ENCODE measurements at places on chromosomes 11 and 22.

GRCh38 chr22:27046086-27046485 is 388.7 kb downstream of the MIAT start:
- DNase-seq, result no peak

DNA sequence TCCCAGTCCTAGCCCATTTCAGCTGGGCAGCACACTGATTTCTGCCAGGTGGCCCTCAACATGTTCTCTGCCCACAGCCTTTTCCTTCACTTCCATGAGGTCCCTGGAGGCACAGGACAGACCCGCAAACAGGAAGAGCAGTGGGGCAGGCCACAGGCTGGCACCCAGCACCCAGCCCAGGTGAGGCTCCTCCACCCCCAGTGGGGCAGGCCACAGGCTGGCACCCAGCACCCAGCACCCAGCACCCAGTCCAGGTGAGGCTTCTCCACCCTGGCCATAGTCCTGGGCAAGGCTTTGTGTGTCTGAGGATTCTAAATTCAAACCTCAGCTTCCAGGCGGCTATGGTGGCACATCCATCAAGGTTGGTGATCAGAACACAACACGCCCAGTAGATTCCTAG is 1413.0 kb downstream of the BRD1 start:
- DNase-seq, result no peak

DNA sequence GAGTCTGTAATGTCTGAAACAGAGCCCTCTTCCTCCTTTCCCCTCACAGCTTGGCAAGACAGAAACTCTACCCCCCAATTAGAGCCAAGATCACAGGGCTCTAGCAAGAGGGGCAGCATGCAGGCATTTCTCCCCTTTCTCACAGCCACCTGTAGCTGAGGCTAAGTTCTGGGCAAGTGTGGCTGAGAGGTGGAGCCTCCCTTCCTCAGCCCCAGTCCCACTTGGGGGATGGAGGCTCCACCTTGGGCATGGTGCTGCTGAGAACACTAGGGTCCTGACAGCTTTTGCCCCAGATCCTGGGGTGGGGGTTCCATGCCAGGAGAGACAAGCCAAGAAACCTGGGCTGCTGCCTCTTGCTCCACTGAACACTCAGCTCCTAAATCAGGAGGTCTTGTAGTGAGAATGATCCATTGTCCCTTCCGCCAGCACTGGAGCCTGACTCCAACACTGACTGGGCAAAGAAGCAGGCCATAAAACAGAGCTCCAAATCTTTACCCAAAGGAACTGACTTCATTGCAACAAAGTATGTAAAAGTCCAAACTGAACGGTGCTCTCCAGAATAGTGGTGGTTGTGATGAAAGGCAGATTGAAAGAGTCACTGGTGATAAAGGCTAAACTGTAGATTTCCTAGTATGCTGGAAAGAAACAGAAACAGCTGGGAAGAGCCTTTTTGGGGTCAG is 25.6 kb downstream of the NARS2 start:
- DNase-seq, result no peak

DNA sequence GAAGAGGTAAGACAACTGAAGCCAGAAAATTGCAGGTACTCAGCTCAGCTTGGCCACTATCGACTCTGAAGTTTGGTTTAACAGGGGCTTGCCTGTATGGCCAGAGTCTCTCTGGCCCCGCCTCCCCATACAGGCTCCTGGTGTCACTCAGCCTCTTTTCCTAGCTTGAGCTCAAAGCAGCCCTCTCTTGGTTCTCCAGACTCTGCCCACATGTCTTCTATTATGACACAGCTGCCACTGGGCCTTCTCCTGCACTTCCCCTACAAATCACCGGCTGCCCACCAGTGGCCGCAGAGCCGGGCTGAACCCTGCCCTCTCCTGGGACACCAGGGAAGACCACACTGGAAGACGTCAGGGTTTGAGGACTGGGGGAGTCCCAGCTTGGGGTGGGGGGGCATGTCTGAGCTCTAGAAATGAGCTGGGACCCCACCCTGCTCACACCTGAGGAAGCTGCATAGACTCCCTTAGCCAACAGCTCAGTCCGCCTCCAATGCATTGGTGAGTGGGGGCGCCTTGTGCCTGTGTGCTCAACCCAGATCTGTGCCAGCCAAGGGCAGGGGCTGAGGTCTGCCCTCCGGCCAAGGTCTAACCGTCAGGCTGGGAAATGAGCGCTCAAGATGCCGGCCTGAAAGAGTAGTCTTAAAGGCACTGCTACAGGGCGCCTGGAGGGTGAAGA is 94.4 kb upstream of the LMO1 start:
- DNase-seq, result no peak

GRCh38 chr11:127035824-127036223 is 35.3 kb upstream of the KIRREL3 start:
- no peak for DNase-seq

- no peak for DNase-seq
These were observed at the start of gene CNTF for GRCh38 chr11:58622344-58622743. TSS of gene CNTF (plus strand) at chr11:58622665. CDS start at chr11:58622753, 88 bp downstream.

DNA sequence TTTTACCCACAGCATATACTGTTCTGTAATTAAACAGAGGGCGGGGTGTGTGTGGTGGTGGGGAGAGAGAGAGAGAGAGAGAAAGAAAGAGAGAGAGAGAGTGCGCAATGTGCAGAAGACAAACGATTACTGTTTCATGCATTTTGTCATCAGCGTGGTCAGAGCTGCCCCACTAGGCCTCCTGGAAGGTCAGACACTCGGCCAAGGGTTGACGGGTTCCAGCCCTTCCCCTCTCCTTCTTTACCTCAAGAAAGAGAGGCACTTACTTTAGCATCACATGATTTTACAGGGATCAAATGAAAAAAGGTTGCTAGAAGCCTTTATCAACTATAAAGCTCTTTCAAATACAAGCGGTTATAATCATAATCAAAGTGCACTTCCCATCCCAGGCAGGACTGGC is 269.2 kb upstream of the SORL1-AS1 start:
- DNase-seq, result peak; percentile 14

DNA sequence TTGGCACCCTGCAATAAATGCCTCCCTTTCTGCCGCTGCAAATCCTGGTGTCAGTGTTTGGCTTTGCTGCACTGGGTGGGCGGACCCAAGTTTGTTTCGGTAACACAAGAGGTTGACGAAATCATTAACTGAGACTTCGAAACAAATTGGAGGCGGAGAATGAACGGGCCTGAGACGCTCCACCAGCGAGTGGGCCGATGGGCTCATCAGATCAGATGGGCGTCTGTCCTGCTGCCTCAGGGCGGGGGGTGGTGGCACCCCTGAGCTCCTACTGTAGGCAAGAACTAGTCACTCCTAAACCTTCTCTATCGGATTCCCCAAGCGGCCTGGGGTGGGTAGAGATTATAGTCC is 918 bp upstream of the CAPN5 start:
- DNase-seq, result peak; percentile 38

- DNase-seq, result no peak
These were observed 26.9 kb downstream of the TSPAN4 start for GRCh38 chr11:869399-870126.

GRCh38 chr11:7964261-7964660 is 986 bp downstream of the NLRP10 start:
- DNase-seq, result no peak

DNA sequence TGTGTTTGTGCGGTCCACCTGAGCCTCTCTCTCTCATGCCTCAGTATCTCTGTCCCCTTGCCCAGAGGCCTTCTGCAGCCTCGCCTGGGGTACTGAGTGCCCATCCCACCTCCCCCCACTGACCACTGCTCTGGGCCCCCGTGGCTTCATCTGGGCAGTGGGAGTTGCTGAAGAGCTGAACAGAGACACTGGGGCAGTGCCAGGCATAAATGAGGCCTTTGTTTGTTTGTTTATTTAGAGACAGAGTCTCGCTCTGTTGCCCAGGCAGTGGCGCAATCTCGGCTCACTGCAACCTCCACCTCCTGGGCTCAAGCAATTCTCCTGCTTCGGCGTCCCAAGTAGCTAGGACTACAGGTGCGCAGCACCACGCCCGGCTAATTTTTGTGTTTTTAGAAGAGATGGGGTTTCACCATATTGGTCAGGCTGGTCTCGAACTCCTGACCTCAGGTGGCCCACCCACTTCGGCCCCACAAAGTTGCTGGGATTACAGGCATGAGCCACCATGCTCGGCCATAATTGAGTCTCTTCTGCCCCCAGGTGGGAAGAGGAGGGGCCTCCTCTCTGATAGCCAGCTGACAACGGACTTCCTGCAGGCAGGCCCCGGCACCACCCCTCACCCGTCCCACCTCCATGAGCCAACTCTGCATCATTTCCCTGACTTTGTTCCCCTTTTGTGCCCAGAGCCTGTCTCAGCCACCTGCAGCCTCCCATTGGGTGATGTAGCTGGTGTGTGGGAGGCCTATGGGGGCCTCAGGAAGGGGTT is 9.3 kb downstream of the CRYBB3 start:
- DNase-seq, result no peak

- DNase-seq, result no peak
These were observed 69.5 kb upstream of the ZC3H12C start for GRCh38 chr11:110023711-110024110.

- DNase-seq, result no peak
These were observed 724.9 kb upstream of the TENM4 start for GRCh38 chr11:80165744-80166143.

DNA sequence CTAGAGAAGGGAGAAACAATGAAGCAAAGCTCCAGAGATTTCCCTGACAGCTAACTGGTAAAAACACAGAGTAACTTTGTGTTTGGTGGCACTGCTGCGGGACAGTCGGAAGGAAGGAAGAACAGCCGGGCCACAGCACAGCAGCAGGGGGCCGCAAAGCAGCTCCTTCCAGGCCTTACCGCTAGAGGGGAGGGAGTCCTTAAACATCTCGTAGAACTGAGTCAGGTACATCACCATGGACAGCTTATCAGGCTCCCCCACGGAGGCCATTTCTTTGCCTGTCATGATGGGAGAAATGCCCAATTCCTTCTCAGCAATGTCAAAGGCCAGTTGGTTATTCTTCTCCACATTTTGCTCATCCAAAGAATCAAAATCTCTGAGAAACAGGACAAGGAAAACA is 114.6 kb upstream of the BID start:
- DNase-seq, result no peak

DNA sequence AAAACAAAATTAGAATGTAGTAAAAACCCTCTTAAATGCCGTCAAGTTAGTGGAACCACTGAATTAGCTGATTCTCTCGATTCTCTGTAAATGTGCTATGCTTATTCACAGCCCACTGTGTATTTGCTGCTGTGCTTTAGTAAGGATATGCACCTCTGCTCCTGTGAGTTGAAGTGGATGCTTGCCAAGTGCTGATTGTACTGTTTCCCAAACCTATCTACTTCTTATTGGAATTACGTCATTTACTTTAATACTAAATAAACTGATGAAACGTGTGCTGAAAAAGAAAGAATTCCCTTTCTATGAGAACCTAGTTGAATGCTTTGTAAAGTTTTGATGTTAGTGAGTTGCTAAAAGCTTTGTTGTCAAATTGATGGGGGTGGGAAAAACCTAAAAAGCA is 158.4 kb downstream of the LRRC4C start:
- DNase-seq, result no peak

DNA sequence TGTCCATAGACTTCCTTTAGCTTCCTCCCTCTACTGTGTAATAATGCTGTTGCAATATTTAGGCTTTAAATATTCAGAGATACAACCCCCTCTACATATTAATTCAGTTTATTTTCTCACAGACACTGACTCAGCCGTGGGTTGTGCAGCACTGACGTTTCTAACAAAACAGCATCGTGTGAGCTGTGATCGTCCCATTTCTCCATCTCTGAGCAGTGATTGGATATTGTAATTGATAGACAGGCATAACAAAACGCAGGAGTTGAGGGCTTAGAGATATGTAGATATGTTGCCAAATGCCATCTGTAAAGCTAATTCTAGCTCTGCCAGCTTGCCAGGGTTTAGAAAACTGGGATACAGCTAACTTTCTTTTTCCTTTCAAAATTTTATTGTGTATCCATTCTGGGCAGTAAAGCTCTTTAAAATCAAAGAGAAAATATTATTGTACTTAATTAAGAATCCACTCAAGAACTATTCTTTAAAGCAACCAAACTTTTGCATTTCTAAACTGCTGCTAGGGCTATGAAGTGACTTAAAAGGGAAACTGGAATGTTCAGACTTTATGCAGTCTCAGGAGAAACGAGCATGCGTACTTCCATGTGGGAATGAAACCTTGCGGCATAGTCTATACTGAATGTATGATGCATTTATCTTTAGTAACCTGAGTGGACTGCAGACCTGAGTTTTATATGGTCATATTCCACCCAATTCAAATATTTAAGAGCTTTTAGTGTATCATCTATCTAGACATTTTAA is 22.7 kb downstream of the BTBD10 start:
- DNase-seq, result peak; percentile 26

- peak; percentile 25 for DNase-seq
These were observed 14.6 kb downstream of the MARK2 start for GRCh38 chr11:63853476-63853875.

DNA sequence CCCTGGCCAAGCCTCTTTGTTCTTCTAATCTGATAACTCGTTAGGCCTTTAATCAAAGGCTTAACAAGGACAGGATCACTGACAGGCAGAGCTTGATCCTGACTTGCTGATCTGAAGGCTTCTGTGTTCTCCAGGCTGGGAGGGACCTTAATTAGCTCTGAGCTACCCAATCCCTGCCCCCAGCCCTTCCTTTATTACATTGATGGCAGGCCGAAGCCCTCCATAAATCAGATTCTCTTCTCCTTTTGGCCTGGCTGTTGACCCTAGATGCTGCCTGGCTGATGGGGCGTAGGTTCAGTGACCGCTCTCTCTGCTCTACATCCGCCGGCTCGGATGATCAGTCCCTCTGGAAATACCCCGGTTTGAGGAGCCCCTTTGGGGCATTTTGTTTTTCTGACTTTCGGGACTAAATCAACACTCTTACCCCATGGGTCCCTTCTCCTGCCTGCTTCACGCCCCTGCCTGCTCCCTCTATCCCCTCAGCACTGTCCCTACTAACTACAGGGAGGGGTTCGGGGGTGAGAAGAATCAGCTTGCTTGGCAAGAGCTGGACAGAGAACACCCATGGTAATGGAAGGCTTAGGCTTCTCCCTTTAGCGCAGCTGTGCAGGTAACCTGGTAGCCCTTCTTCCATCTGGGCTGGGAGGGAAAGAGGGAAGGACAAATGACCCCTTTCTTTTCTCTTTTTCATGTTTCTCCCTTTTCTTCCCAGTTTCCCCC is 10.0 kb upstream of the RRM1 start:
- no peak for DNase-seq

- no peak for DNase-seq
These were observed 7.9 kb downstream of the MUC5B start for GRCh38 chr11:1230456-1231395.

DNA sequence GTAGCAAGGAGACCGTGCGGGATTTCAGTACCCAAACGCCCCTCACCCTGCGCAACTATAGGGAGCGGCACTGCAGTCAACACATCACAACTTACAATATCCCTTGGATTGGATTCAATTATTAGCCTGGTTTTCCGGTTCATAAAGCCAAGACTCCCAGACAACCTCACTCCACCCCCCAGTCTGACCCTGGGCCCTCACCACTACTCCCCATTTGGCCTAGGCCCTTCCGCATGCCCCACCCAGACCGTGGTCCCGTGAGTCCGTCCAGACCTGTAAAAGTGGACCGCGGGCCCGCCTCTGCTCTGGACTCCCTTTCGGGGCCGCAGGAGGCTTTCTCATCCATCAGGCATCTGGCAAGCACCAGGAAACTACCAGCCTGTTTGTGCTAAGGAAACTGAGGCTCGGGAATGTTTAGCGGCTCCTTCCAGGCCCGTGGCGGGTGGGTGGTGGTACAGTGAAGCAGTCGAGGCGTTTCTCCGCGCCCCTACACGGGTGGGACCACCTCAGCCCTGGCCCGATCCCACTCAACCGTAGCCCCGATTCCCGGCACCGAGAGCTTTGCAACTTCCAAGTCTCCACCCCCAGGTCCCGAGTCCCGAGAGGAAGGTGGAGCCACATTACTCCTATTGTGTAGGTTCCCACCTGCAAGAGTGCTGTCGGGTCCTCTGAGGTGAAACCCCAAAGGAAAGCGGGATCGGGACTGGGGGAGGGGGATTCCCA is 679 bp upstream of the DPP3 start:
- DNase-seq, result peak; percentile 57

GRCh38 chr11:37861671-37862070 is 1263.6 kb upstream of the RAG2 start:
- DNase-seq, result no peak
